Bronchial epithelial cell (primary cell): ENCODE measurements at places on chromosomes 6 and 20.

DNA sequence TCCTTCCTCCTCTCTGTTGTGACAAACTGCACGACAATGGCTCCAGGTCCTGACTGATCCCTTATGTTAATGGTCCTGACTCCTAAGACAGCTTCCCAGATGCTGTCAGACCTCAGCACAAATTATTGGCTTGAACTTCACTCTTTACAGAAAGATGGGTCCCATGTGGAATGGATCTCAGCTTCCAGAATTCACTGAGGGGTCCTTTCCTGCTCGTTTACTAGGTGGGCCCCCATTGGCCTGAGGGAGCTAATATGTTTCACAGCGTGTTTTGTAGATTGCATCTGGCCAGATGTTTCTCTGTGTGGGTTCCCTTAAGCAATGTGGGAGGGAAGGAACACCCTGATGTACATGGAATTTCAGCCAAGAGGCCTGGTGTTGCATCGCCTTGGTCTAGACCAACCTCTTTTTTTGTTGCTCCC, 826.6 kb downstream of the MAFB start:
- DNase-seq, result no peak

DNA sequence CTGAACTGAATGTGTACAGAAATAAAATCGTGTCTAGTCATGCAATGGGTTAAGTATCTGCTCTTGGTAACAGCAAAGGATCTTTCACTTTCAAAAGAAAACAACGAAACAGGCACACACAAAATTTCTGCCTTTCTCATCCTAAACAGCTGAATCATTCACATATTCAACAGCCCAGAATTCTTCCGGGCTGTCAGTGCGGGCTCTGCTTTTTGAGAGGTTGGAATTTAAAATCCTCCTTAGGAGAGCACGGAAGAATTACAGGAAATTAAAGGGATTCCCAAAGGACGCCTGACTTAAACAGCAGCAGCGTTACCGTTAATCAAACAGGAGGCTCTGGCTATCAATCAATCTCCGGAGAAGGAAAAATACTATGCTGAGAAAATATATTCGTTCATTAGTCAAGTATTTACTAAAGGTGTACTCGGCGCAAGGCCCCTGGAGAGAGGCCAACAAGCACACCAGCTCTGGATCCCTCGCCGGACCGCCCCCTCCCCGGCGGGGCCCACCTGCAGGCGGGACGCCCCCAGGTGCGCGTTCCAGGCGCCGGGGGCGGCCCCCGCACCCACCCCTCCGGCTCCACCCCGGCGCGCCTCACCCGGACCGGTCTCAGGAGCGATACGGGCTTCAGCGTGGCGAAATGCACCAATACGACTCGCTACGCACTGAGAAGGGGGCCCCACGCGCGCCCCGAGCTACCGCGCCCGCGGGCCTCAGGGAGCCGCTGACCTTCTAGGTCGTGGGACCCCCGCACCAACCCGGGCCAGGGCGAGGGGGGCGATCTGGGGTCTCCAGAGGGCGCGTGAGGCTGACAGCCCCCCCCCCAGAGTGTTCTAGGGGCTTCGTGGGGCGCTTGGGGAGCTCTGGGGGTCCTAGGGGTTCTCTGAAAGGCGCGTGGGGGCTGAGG, 1.0 kb downstream of the NAPB start:
- peak; percentile 71 for DNase-seq

DNA sequence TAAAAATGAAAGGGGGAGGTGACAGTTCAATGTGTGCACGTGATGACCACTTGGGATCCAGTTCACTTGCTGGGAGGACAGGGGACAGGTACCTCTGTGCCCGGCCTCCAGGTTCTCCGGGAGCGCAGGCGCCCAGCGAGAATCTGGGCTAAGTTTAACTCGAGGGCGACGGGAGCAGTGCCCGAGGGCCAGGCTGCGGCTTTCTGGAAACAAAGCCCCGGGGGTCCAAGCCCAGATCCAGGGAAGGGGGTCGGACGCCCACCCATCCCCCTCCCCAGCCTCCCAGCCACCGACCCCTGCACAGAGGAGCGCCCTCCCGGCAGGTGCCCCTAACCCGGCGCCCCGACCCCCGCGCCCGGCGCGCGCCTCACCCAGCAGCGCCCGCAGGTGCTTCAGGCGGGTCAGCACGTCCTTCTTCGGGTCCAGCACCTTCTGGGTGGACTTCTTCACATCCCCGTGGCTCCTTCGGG, 405 bp downstream of the RALGAPA2 start:
- no peak for DNase-seq

DNA sequence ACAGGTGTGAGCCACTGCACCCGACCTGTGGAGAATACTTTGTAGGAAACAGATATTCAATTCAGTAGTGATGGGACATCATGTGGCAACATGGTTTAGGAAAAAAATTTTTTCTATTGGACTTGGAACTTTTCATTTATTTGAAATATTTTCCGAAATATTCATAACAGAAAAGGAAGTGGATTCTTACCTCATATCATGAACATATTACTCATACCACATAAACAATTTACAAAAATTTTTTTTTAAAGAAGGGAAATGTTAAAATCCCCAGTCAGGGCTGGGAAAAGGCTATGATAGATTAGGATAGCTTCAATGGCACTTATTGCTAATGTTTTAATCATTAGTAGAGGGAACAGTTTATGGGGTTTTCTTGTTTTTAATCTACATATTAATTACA, 6.8 kb upstream of the ALDH8A1 start:
- no peak for DNase-seq

- peak; percentile 74 for DNase-seq
Measured at GRCh38 chr20:46746956-46747526, 37.6 kb downstream of the SLC2A10 start.
